ENCODE measurements at places on chromosomes 6 and 20.

DNA sequence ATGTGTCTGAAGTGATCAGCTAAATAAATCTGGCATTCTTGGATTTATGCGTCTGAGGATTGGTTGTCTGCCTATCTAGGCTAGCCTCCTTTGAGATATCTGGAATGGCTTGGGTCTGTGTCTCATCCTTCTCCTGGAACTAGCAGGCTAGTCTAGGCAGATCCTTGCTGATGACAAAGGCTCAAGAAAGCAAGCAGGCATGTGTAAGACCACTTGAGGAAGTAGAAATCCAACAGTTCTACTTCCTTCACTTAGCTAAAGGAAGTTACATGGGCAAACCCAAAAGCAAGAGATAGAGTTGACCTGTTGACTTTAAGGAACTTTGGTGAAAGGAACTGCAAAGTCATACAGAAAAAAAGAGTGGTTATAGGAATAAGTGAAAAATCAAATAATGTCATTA lies 672.6 kb downstream of the MAFB start:
- H3K27me3 ChIP-seq, result no peaks in the 10 kb centered on the region
- H3K27ac ChIP-seq, result no peak overlapping the region
- DNase-seq, result no peak
- H3K36me3 ChIP-seq, result no peaks in the 10 kb centered on the region

DNA sequence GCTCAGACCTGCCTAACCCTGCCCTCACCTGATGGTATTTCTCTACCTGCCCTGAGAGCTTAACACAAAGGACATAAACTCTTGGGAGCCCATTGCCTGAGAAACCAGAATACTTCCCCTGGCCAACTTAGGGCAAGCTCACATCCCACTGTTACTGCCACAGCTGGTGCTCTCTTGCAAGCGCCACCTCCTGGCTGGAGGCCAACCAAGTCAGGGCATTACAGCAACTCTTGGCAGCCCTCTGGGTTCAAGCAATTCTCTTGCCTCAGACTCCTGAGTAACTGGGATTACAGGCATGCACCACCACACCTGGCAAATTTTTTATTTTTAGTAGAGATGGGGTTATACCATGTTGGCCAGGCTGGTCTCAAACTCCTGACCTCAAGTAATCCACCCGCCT lies 70.1 kb downstream of the HECA start:
- no peaks in the 10 kb centered on the region for H3K4me1 ChIP-seq
- H3K27ac ChIP-seq, result no peak overlapping the region
- peaks cover 19% of the 10 kb centered on the region for H3K36me3 ChIP-seq
- DNase-seq, result no peak
- H3K27me3 ChIP-seq, result no peaks in the 10 kb centered on the region
- H3K4me3 ChIP-seq, result no peak overlapping the region

DNA sequence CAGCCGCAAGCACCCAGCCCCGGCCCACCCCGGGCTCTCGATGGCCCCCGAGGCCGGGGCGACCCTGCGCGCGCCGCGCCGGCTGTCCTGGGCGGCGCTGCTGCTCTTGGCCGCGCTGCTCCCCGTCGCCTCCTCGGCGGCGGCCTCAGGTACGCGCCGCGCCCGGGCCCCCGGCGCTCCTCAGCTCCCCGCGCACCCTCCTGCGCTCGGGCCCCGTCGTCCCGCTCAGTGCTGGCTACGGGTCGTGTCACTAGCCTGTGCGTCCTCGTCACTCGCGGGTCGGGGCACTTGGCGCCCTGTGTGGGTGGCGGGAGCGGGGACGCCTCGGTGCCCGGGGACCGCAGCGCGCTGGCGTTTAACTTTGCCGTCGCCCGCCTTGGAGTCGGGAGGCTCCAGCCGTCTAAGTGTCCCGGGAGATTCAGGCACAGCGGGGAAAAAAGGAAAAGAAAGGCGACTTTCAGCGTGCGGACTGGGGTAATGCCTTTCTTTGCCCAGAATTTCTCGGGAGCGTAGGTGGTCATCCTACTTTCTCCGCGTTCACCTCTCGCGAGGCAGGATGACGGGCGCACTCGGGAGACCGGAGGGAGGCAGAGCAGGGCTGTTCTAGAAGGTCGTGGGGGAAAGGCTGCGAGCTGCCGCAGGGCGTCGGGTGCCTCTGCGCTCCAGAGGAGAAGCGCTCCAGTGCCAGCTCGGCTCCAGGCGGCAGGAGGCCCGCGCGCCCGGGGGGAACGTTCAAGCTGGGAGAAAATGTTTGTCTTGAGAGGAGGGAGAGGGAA lies 545 bp downstream of the FNDC1 start:
- peaks cover 18% of the 10 kb centered on the region for H3K4me1 ChIP-seq
- no peaks in the 10 kb centered on the region for H3K36me3 ChIP-seq
- no peak overlapping the region for H3K27ac ChIP-seq
- no peak for DNase-seq
- peak overlapping the region; percentile 57 for H3K4me3 ChIP-seq

GRCh38 chr6:108957221-108957620 lies 109.0 kb downstream of the ARMC2 start:
- H3K4me1 ChIP-seq, result peaks cover 25% of the 10 kb centered on the region
- no peak overlapping the region for H3K27ac ChIP-seq

GRCh38 chr20:39829661-39830060 lies 859.4 kb downstream of the MAFB start:
- H3K4me1 ChIP-seq, result peaks cover 7% of the 10 kb centered on the region
- H3K27me3 ChIP-seq, result no peaks in the 10 kb centered on the region
- no peak overlapping the region for H3K27ac ChIP-seq
- no peaks in the 10 kb centered on the region for H3K36me3 ChIP-seq

- peaks cover 51% of the 10 kb centered on the region for H3K36me3 ChIP-seq
- H3K4me3 ChIP-seq, result no peak overlapping the region
- no peaks in the 10 kb centered on the region for H3K27me3 ChIP-seq
- H3K4me1 ChIP-seq, result peaks cover 9% of the 10 kb centered on the region
- no peak overlapping the region for H3K27ac ChIP-seq
These were observed 87.0 kb downstream of the UTRN start for GRCh38 chr6:144372116-144372515.

DNA sequence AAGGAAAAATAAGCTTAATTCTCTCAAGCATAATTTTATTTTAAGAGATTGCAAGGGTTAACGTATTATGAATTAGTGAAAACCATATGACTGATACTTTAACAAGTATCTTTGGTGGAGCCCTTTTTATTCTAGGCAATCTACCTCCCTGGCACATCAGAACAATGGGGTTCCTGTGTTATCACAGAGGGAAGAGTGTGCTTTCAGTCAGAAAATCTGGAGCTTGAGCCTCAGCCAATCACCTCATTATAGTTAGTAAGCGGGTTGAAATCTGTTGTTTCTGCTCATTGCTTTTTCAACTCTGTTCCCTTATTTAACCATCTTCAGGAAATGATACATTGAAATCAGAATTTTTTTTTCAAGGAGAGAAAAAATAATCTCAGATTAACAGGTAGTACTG lies 391 bp downstream of the ADGRF1 start:
- H3K4me3 ChIP-seq, result no peak overlapping the region
- no peak for DNase-seq
- H3K27ac ChIP-seq, result no peak overlapping the region

GRCh38 chr6:111759836-111760785 lies 113.1 kb downstream of the FYN start:
- H3K4me1 ChIP-seq, result peaks cover 90% of the 10 kb centered on the region
- peak; percentile 62 for DNase-seq
- H3K27ac ChIP-seq, result peak overlapping the region; percentile 99
- no peaks in the 10 kb centered on the region for H3K27me3 ChIP-seq
- peak overlapping the region; percentile 75 for H3K4me3 ChIP-seq

- no peak overlapping the region for H3K27ac ChIP-seq
- no peak for DNase-seq
- H3K4me1 ChIP-seq, result no peaks in the 10 kb centered on the region
- H3K27me3 ChIP-seq, result no peaks in the 10 kb centered on the region
- H3K4me3 ChIP-seq, result no peak overlapping the region
These were observed 244.8 kb upstream of the TENT5A start for GRCh38 chr6:81997090-81997926.

DNA sequence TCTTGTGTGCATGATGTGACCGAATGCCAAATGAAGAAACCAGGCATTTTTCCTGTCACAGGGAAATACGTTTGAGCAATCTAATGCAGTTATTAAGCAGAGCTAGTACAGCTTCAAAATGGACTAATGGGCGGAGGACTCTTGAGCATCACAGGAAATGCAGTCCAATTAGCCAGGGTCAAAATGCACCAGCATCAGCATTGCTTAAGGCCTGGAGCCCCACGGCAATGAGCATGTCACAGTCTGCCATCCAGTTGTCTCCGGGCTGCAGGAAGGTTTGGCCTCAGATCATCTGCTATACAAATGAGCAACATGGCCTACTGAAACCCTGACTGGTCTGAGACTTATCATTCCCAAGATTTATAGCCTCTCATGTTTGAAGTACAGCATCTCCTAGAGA lies 652.1 kb upstream of the SLC35B3 start:
- H3K27me3 ChIP-seq, result no peaks in the 10 kb centered on the region
- H3K4me3 ChIP-seq, result no peak overlapping the region
- no peak for DNase-seq

- DNase-seq, result no peak
- peaks cover 5% of the 10 kb centered on the region for H3K4me1 ChIP-seq
- H3K36me3 ChIP-seq, result no peaks in the 10 kb centered on the region
- no peak overlapping the region for H3K27ac ChIP-seq
- no peaks in the 10 kb centered on the region for H3K27me3 ChIP-seq
- H3K4me3 ChIP-seq, result no peak overlapping the region
These were observed 35.3 kb downstream of the EFCAB8 start for GRCh38 chr20:32894026-32894483.

- no peaks in the 10 kb centered on the region for H3K27me3 ChIP-seq
- no peak overlapping the region for H3K27ac ChIP-seq
- DNase-seq, result no peak
These were observed 25.9 kb downstream of the MRS2 start for GRCh38 chr6:24428615-24429014.

- H3K36me3 ChIP-seq, result peaks cover 49% of the 10 kb centered on the region
- H3K27ac ChIP-seq, result no peak overlapping the region
- H3K27me3 ChIP-seq, result no peaks in the 10 kb centered on the region
- H3K4me1 ChIP-seq, result peaks cover 26% of the 10 kb centered on the region
These were observed 25.8 kb upstream of the TMEM217 start for GRCh38 chr6:37283671-37284151.

DNA sequence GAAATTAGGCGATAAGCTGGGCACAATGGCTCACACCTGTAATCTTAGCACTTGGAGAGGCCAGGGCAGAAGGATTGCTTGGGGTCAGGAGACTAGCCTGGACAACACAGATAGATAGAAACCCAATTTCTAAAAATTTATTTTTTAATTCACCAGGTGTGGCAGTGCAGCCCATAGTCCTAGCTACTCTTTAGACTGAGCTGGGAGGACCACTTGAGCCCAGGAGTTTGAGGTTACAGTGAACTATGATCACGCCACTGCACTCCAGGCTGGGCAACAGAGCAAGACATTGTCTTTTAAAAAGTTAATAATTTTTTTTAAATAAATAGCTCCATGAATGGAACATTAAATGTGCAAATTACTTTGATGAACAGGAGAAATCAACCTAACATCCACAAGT lies 8.2 kb downstream of the ZNF318 start:
- DNase-seq, result no peak
- no peak overlapping the region for H3K4me3 ChIP-seq
- H3K36me3 ChIP-seq, result peaks cover 18% of the 10 kb centered on the region
- no peak overlapping the region for H3K27ac ChIP-seq
- H3K27me3 ChIP-seq, result no peaks in the 10 kb centered on the region
- H3K4me1 ChIP-seq, result peaks cover 2% of the 10 kb centered on the region

DNA sequence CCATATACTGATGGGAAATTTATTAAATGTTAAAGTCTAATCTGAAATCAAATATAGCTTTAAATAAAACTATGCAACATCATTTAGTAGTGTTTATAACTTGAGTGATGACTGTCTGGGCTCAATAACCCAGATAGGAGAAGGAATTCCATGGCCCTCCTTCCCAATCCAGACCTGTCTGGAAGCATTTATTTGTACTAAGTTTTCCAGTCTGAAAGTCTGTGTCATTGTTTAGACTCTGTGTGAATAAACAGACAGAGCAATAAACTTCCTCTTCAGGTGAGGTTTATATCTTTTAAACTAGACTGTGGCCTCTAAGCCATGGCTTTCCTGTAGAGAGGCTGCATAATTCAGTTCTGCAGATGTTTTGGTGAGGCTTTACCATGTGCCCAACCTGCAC lies 176.4 kb downstream of the SOX4 start:
- no peak overlapping the region for H3K27ac ChIP-seq
- H3K36me3 ChIP-seq, result no peaks in the 10 kb centered on the region
- DNase-seq, result no peak
- H3K27me3 ChIP-seq, result no peaks in the 10 kb centered on the region
- no peaks in the 10 kb centered on the region for H3K4me1 ChIP-seq

DNA sequence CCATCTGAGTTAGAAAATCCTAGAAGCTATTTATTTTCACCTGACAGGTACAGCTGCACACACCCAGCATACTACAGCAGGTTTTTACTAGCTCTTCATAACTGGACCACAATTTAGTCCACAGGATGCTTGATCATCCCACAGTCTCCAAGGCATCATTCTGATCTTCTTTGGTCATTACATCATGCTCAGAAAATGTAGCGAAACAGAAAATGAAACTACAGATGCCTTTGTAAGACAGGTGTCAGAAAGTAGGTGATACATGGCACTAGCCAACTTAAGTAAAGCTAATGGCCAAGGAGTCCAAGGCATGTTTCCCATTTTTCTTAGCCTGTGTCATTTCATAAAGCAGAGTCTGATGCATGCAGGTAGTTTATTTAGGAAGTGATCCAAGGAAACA lies 102.3 kb downstream of the HTR1B start:
- H3K4me1 ChIP-seq, result peaks cover 2% of the 10 kb centered on the region
- DNase-seq, result no peak
- no peak overlapping the region for H3K4me3 ChIP-seq
- H3K27me3 ChIP-seq, result no peaks in the 10 kb centered on the region
- no peaks in the 10 kb centered on the region for H3K36me3 ChIP-seq
- no peak overlapping the region for H3K27ac ChIP-seq

- no peaks in the 10 kb centered on the region for H3K4me1 ChIP-seq
- no peaks in the 10 kb centered on the region for H3K36me3 ChIP-seq
- no peaks in the 10 kb centered on the region for H3K27me3 ChIP-seq
- H3K4me3 ChIP-seq, result no peak overlapping the region
- DNase-seq, result no peak
- H3K27ac ChIP-seq, result no peak overlapping the region
These were observed 85.4 kb downstream of the GRIK2 start for GRCh38 chr6:101478891-101479290.

GRCh38 chr20:51687108-51687507 lies 81.1 kb downstream of the ATP9A start:
- H3K4me3 ChIP-seq, result no peak overlapping the region
- H3K27ac ChIP-seq, result no peak overlapping the region
- peaks cover 8% of the 10 kb centered on the region for H3K27me3 ChIP-seq
- H3K36me3 ChIP-seq, result no peaks in the 10 kb centered on the region
